ENCODE measurements at places on chromosomes 6 and 20. TPM values are rescaled to one million over a fixed set of nuclear protein-coding genes. Genes with fewer than 3 reads are reported as not detected.

Gene DEFB110
- total RNA-seq = not detected

Gene RHAG
- not detected for total RNA-seq

Gene C20orf202
- 0.09 TPM for total RNA-seq

Gene PCNA
- total RNA-seq = 46.3 TPM

Gene PROKR2
- not detected for total RNA-seq

Gene MYL9
- 50.0 TPM for total RNA-seq

Gene HLA-DPA1
- 0.18 TPM for total RNA-seq

Gene OR12D2
- not detected for total RNA-seq

Gene MEI4
- not detected for total RNA-seq

Gene PBOV1
- not detected for total RNA-seq

Gene SHLD1
- 2.0 TPM for total RNA-seq

Gene RAB23
- 21.4 TPM for total RNA-seq

Gene UNC93A
- total RNA-seq = not detected

Gene OPN5
- not detected for total RNA-seq

Gene KCNK16
- total RNA-seq = not detected

Gene CST2
- not detected for total RNA-seq

Gene ECT2L
- total RNA-seq = under 0.01 TPM

Gene IYD
- not detected for total RNA-seq

Gene ZBP1
- total RNA-seq = not detected

Gene VTA1
- 24.1 TPM for total RNA-seq

Gene CCN6
- total RNA-seq = not detected

Gene LPA
- not detected for total RNA-seq

Gene PTCRA
- total RNA-seq = not detected

Gene DAAM2
- total RNA-seq = 3.4 TPM

Gene ZCCHC3
- total RNA-seq = 16.2 TPM

Gene FOXA2
- not detected for total RNA-seq

Gene CRISP3
- total RNA-seq = not detected

Gene BCAS1
- 2.3 TPM for total RNA-seq

Gene TRAPPC3L
- total RNA-seq = not detected

Gene FKBP1C
- total RNA-seq = 0.33 TPM

Gene NKX2-2
- total RNA-seq = not detected

Gene EYS
- total RNA-seq = 0.09 TPM

Gene ELOVL4
- 6.4 TPM for total RNA-seq

Gene PLCB1
- 46.5 TPM for total RNA-seq

Gene FAM184A
- 0.74 TPM for total RNA-seq

Gene PLAGL1
- 35.2 TPM for total RNA-seq

Gene PTPRT
- total RNA-seq = not detected

Gene LHFPL5
- total RNA-seq = not detected

Gene TFAP2C
- total RNA-seq = 0.08 TPM

Gene ANKRD6
- 18.1 TPM for total RNA-seq

Gene MRPL14
- total RNA-seq = 9.2 TPM

Gene TFAP2A
- total RNA-seq = not detected

Gene UCKL1
- total RNA-seq = 16.0 TPM

Gene NHSL1
- total RNA-seq = 17.8 TPM

Gene BPI
- 1.4 TPM for total RNA-seq

Gene TP53TG5
- total RNA-seq = not detected

Gene ADA
- 4.6 TPM for total RNA-seq

Gene SUMO4
- total RNA-seq = not detected

Gene CFAP206
- total RNA-seq = 0.27 TPM

Gene PACSIN1
- not detected for total RNA-seq

Gene FAM50B
- total RNA-seq = 7.4 TPM

Gene HUS1B
- total RNA-seq = 0.65 TPM

Gene ZNF311
- 1.3 TPM for total RNA-seq

Gene CAPN11
- not detected for total RNA-seq

Gene TTK
- 35.9 TPM for total RNA-seq
